NCI-H2081 treated with DMSO at 0.1 percent for 48 hours (cell line): ENCODE measurements at places on chromosomes 12 and 14.

DNA sequence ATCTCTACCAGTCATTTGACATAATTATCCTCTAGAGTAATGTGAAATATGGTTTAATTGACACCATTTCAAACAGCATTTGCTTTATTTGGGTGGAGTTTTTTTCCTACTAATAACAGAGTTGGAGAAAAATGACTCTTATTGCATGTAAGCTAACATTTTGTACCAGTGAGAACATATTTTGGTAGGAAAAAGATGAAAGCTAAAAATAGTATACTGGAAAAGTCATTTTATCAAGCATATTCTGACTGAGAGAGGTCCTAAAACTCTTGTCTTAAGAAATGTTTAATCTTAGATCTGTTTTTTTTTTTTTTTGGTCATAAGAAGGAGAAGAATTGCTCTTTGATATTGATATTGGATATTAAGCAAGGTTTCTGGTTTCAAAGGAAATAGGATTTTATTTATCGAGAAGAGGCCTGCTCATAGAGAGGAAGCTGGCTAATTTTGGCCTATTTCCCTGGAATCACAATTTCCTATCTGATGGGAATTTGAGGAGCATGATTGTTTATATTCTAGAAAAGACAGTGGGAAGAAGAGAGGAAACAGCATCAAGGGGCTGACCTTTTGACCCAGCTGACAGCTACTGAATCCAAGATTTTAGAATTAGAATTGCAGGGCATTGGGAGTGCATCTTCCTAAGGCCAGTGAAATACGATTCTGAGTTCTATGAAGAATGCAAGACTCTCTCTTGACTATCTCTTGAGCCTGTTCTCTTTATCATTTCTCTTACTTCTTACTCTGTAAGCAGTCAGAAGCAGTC lies 19.4 kb downstream of the OTOGL start:
- no peak for DNase-seq

DNA sequence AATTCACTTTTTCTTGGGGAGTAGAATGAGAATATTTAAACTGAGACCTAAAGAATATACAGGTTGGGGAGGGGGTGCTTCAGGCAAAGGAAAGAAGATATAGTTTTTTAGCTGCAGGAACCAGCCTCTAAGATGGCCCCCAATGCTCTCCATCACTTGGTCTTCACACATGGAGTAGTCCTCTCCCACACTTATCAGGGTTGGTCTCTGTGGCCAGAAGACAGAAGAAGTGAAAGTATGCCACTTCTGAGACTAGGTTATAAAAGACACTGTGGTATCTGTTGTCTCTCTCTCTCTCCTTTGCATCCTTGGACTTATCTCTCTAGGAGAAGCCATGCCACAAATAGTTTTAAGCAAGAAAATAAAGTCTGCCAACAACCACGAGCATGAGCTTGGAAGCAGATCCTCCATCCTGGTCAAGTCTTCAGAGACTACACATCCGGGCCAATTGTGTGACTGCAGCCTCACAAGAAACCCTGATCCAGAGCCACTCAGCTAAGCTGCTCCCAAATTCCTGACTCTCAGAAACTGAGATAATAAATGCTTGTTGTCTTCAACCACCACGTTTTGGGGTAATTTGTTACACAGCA lies 18.0 kb downstream of the PUS7L start:
- DNase-seq: no peak

- DNase-seq: peak; percentile 68
Measured at GRCh38 chr12:104551-105081, 38.0 kb downstream of the IQSEC3 start.

GRCh38 chr14:77970646-77971045 lies 170.7 kb downstream of the ADCK1 start:
- DNase-seq: no peak

DNA sequence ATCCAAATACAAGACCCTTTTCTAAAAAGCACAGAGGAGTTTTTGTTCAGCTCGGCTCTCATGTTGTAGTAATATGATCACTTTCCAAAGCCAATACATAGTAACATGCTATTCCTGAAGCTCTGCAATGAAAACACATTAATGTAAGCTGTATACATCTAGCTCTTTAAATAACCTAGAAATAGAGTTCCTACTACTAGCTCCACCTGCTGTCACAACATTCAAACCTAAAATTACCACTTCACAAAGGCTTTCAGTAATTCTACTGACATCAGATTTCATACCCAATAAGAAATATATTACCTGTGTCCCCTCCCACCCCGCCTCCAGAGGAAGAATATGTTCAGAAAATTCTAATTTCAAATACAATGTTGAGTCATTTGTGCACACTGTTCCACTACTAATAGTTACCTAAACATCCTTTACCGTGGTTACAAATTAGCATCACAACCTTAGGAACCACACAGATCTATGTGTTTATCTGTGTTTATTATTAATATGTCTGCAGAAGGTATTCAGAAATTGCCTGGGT lies 17.8 kb downstream of the EFCAB11 start:
- DNase-seq: no peak

DNA sequence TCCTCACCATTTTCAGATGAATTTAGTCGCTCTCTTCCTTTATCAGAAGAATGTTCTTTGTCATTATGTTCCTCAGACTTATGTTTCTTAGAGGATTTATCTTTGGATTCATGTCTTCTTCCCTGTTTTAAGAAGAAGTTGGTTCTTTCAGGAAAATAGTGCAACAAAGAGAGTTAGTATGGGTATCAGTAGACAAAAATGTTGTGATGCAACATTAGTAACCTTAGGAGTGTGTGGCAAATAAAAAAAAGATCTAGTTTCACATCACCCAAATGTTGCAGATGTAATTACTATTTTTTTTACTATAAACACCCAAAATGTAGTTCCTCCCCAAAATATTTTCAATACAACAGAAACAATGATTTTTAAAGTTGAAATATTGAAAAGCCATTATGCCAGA lies 7.8 kb downstream of the RSRC2 start:
- no peak for DNase-seq
